ENCODE measurements at places on chromosomes 16 and 17.

GRCh38 chr17:72976971-72977770, 115.3 kb downstream of the SLC39A11 start:
- no peak for DNase-seq

GRCh38 chr17:15912416-15912955, 32.4 kb upstream of the ADORA2B start:
- DNase-seq: no peak

DNA sequence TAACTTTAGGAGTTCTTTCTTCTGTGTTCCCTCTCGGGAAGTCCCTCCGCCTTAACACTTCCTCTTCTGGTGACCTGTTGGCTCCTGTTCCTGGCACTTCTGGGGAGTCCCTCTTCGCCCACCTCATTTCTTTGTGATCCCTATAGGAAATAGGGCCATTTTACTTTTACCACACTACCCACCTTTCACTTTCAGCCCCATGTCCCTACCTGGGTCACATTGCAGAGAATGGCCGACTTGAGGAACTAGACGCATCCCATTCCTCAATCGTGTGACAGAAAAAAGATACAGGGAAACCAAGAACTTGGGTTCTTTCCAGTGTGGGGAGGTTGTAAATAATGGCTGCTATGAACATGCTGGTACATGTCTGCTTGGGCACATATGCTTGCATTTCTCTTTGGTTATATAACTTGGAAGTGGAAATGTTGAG, 6.6 kb downstream of the IL21R start:
- no peak for DNase-seq

DNA sequence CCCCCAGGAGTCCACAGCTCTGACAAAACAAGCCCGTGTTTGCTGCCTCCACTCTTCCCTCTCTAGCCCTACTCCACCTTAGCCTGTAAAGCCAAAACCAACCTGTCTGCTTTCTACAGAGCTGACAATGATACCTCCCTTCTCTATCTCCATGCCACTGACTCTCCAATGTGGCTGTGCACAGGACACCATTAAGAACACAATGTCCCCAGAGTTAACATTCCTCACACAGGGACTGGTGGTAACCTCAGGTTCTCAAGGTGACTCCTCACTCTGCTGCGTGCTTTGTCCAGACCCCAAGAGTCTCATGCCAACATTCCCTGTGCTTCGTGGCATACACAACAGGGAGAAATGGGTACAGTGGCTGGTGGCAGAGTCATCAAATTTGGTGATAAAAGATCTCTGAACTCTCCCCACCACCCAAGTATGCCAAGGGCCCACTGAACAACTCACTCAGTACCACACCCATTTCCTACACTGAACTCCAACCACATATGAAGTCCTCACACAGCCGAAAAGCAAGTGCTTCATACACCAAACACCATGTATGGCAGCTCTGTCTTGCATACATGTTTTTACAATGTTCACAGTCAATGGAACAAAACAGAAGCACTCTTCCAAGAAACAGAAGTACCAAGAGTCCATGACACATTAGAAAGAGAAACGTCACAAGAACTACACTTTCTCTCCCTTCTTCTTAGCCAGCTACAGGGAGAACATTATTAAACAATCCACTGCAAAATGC, 21.1 kb downstream of the CSNK2A2 start:
- no peak for DNase-seq

GRCh38 chr16:19705843-19706242, 12.2 kb downstream of the KNOP1 start:
- no peak for DNase-seq

DNA sequence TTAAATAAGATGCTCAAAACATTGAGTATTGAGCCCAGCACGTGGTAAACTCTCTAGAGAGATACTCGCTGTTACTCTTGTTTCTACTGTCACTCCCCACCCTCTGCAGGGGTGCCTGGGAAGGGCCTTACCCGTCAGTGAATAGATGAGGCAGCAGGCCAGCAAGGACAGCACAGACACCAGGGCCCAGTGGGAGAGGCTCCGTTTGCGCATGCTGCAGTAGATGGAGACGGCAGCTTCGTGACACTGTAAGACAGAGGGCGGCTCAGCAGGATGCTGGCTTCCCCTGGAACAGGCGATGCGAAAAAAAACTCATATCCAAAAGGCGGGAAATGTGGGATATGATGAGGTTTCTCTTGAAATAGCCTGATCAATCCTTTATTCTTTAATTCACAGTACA, 20.0 kb downstream of the SLC38A8 start:
- DNase-seq: no peak

- no peak for DNase-seq
These were observed 65.7 kb downstream of the CENPV start for GRCh38 chr17:16287563-16288027.

- DNase-seq: no peak
These were observed 562.7 kb upstream of the WSB1 start for GRCh38 chr17:26731005-26731921.

Measured in GM12891 (cell line).